ENCODE measurements at places on chromosomes 16 and 17.

GRCh38 chr17:80486692-80487091 lies 10.3 kb upstream of the NPTX1 start:
- no peak for DNase-seq

DNA sequence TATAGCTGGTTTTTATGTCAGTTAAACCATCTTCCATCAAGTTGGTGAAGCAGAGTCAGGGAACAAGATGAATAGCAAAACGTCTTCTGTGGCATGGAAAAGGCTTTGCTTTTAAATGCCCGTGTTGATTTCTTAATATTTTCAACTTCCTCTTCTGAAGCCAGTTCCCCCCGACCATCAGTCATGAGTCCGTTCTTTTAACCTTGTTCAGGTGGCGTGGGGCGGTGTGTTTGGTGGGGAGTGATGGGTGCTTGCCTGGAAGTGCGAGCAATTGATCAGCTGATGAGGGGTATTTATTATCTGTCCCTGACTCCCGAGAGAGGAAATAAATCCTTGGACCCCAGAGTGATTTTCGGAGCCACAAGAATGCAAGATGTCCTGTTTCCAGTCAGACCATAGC lies 147.1 kb downstream of the WWOX start:
- DNase-seq = no peak

- no peak for DNase-seq
These were observed 7.7 kb downstream of the ADAM11 start for GRCh38 chr17:44766409-44767038.

- peak; percentile 69 for DNase-seq
These were observed 7.5 kb downstream of the EIF1 start for GRCh38 chr17:41695954-41696757.

GRCh38 chr17:47251421-47251940 lies 2.1 kb upstream of the ITGB3 start:
- DNase-seq = no peak

DNA sequence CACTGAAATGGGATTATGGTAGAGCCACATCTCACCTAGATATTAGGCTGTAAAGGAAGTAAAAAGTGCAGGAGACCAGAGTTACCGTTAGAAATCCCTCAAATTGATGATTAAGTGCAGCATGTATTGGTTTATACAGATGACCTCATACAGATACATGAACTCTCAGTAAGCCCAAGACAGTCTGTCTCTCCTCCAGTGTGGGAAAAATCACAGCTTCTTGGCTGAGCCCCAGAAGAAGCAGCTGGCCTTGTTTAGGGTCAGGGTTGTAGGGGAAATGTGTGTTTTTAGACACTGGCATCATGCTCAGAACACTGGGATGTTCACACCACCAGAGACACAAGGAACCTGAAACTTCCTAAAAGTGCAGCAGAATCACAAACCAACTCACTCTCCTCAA lies 135.9 kb downstream of the KATNIP start:
- no peak for DNase-seq

GRCh38 chr16:8859913-8860881 lies 8.6 kb downstream of the CARHSP1 start:
- DNase-seq = no peak

- no peak for DNase-seq
These were observed 77.0 kb downstream of the CACNG1 start for GRCh38 chr17:67121316-67121891.

- DNase-seq = no peak
These were observed 161.1 kb upstream of the CACNG5 start for GRCh38 chr17:66673668-66674276.

GRCh38 chr17:31392002-31392855 lies 754 bp downstream of the RAB11FIP4 start:
- no peak for DNase-seq

DNA sequence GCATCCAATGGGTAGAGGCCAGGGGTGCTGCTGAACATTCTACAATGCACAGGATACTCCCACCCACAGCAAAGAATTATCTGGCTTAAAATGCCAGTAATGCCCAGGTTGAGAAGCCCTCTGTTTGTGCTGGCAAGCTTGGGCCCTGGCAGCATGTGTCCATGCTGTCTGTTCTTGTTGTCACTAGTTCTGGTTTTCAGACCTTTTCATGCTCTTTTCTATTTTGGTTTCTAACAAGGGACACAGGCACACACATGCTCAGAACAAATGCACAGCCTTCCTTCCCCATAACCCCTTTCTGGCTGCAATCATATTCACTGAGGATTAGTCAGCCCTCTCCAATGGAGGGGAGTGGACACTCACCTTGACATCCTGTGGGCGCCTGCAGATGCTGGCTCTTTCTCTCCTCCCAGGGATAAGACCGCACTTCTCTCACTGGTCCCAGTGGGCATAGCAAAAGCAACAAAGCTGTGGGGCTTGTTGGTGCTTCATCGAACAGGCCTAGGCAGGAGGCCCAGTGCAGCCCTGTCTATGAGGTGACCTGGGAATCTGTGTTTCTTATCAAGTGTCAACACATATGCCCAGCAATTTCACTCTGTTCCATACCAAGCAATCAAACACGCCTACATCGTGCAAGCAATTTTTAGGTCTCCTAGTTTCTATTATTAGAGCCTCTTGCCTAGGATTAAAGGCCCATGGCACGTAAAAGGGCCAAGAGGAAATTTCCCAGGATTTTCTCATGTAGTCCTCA lies 271.1 kb upstream of the CCL2 start:
- DNase-seq = no peak

DNA sequence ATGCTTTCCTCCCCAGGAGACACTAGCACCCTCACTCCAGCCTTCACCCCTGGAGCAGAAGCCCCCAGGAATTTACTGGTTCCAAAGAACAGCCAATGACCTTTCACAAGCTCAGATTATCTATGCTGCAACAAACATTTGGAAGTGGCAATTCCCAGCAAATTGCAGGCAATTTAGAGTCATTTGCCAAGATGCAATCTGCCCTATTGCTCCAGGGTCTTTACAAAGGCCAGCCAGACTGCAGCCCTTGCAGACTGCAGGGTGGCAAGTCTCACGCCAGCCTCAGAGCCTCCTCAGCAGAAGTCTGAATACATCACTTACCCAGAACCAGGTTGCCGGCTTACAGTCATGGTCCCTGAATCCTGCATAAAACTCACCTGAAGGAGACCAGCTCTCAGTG lies 21.8 kb downstream of the AXIN1 start:
- no peak for DNase-seq

GRCh38 chr17:65181237-65182061 lies 44.3 kb downstream of the RGS9 start:
- DNase-seq = peak; percentile 21

DNA sequence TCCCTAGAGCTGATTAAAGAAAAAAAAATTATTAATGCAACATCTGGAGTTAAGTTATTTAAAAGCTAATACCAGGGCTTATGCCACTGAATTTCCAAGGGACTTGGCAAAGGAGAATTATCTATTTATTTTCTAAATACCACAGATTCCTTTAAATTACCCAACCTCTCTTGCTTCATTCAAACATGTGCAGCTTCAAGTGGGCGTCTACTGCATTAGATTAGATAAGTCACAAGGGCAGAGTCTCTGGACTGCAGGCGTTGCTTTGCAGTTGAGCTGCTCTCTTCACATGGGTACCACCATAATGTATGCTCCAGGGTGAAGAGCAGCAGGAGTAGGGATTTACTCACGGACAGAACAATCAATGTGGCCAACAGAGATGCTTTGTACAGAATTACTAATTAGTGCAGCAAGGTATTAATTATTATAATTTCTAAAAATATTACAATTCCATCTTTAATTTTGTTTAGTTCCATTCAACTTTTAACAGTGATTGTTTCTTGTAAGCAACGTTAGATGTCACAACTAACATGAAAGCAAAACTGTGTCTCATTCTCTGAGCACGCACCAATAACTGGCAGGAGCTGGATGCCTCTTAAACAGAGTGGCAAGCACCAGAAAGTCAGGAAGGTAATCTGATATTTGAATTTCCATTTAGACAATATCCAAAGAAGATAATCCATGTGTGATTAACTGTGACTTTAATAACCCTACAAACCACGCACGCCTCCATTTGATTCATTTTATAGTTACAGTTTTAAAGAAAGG lies 214.2 kb downstream of the STX8 start:
- DNase-seq = no peak

GRCh38 chr17:38898812-38899348 lies 26.5 kb upstream of the LASP1NB start:
- peak; percentile 78 for DNase-seq

GRCh38 chr17:33871720-33872540 lies 383.2 kb upstream of the CCL2 start:
- no peak for DNase-seq

DNA sequence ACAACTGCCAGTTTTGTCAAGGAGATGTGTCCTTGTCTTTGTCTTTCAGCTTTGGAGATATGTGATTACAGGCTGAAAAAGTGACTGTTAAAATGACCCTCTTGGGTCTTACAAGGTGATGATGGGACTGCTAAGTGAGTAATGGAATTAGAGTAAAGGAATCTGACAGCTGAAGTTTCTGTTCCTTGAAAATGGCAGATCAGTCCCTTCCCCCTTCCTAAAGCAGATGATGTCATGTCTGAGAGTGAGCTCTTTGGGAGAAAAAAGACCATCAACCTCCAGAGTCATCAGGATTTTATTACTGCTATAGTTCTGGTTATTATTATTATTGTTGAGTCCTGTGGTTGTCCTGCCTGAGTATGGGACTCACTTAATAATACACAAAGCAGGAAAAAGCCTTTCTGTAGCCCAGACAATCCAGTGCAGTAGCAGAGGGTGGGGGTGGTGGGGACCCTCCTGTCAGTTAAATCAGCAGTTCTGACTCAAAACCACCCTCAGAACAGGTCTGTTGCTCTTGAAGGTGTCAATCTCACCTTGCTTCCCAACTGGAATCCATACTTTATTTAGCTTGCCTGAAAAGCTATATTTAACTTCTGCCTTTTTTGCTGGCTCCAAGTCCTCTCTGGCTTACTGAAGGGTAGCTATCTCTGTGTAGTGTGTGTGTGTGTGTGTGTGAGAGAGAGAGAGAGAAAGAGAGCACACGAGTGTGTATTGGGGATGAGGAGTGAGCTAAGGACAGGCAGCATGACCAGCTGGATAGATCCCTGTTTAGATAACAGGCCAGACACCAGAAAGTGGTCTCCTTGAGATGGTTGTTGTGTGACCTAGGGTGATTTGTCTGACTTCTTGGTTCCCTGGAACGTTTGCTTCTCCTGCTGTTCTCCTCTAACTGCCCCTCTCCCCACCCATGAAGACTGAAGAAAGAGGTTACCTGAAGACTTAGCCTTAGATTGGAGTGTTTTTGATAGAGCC lies 4.9 kb downstream of the HROB start:
- no peak for DNase-seq
